ENCODE measurements at places on chromosomes 1 and 21.

DNA sequence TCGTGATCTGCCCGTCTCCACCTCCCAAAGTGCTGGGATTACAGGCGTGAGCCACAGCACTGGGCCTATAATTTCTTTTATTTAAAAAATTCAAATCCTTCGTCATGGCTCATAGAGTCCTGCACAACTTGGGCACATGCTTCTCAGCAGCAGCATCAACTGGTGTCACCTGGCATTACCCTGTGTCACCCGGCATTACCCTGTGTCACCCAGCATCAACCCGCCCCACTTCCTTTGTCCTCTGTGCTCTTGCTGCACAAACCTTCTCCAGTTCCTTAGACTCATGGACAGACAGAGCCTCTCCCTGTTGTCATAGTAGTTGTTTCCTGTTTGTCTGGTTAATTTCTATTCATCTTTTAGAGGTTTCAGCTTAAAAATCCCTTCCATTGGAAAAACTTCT, 121.2 kb upstream of the SERBP1 start:
- no peak for DNase-seq

GRCh38 chr1:116915086-116915661, 5.5 kb downstream of the PTGFRN start:
- no peak for DNase-seq

DNA sequence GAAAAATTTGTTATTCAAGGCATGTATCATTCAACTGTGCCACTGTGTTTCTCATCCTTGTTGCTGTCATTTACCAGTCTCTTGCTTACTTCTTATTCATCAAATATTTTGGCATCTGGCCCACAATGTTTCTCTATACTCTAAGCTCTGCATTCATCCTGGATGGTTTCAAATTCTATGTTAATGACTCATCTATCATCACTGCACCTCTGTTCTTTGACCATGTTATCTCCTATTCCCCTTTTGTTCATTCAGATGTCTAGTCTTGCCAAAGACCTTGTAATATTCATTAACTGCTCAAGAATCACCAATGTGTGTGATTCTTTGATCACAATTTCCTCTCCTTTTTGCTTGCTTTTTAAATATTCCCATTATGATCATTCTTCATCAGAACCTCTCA, 54.6 kb upstream of the PRKACB start:
- no peak for DNase-seq

- no peak for DNase-seq
These were observed 290.4 kb downstream of the KCNT2 start for GRCh38 chr1:196317535-196318522.

- no peak for DNase-seq
These were observed 20.2 kb downstream of the COL18A1 start for GRCh38 chr21:45424854-45425795.

DNA sequence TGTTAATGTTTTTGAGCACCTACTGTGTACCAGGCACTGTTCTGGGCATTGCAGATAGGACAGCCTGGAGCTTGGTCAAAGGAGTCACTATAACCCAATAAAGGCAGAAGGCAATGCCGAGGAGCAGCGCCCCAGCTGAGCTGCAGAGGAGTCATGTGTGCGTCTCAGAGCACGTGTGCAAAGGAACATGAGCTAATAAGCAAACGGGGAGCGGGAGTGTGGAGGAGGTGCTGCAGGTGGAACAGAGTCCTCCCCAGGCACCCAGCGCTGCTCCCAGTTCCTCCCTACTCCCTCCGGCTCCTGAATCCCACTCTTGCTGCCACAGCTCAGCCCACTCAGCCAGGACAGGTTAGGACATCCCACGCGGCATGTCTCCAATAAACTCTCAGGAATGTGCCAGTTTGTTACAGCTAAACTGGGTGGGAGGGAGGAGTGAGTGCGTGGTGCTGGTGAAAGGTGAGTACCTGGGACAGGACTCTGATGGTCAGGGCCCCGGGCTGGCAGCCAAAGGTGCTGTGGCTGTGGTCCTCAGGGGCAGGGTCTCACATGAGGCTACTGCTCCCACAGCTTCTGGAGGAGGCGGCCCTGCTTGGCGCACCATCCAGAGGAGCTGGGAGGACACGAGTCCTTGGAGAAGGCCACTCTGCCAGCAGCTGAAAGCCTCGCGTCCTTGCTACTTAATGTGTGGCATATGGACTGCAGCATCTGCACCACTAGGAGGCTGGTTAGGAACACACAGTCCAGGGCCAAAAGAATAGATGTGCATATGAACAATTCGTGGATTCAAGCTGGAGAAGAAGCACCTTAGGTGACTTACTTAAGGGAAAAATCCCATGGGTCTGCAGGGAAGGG, 52.3 kb downstream of the GRIK3 start:
- no peak for DNase-seq

DNA sequence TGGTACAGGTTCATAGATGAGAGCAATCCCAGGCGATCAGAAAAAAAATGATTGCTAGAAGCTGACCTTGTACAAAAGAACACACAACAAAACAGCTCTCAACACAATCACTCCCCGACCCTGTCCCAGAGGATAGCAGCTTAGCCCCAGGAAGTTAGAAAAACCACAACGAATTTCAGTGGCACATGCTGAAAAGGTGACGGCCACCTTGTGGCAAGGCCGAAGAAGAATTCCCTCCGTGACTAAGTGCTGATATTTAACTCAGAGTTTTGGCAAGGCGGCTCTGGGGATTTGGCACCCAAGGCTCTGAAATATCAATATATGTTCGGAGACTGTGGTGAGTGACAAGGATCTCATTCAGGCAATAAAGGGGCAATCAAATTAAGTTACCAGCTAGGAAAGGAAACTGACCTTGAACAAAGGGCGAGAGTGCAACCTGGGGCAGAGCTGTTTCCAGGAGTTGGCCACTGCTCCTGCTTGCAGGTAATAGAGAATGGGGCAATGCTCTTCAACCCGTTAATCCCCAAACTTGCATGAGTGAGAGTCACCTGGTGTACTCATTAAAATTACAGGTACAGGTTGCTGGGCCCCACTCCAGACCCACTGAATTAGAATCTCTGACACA, 96.2 kb downstream of the BEND5 start:
- DNase-seq = no peak

- DNase-seq = no peak
These were observed 257.9 kb upstream of the AJAP1 start for GRCh38 chr1:4396551-4396950.

DNA sequence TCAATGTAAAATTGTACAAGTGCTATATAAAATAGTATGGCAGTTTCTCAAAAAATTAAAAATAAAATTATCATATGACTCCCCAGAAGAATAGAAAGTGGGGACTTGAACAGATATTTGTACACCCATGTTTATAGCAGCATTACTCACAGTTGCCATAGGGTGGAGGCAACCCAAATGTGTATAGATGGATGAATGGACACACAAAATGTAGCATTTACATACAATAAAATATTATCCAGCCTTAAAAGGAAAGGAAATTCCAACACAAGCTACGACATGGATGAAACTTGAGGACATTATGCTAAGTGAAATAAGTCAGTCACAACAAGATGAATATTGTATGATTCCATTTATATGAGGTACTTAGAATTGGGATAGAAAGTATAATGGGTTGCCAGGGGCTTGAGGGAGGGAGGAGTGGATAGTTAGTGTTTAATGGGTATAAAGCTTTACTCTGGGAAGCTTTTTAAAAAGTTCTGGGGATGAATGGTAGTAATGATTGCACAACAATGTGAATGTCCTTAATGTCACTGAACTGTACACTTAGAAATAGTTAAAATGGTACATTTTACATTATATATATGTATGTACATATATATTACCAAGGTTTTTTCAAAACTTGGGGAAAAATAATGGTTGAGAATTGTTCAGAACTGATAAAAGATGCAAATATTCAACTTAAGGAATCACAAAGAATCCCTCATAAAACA, 53.0 kb upstream of the ADORA3 start:
- DNase-seq = no peak

- no peak for DNase-seq
These were observed 10.5 kb upstream of the SPEN start for GRCh38 chr1:15836772-15837669.

- no peak for DNase-seq
These were observed 17.5 kb upstream of the CLDN8 start for GRCh38 chr21:30233228-30234020.

GRCh38 chr1:89081005-89081404, 16.0 kb upstream of the GBP1 start:
- no peak for DNase-seq

DNA sequence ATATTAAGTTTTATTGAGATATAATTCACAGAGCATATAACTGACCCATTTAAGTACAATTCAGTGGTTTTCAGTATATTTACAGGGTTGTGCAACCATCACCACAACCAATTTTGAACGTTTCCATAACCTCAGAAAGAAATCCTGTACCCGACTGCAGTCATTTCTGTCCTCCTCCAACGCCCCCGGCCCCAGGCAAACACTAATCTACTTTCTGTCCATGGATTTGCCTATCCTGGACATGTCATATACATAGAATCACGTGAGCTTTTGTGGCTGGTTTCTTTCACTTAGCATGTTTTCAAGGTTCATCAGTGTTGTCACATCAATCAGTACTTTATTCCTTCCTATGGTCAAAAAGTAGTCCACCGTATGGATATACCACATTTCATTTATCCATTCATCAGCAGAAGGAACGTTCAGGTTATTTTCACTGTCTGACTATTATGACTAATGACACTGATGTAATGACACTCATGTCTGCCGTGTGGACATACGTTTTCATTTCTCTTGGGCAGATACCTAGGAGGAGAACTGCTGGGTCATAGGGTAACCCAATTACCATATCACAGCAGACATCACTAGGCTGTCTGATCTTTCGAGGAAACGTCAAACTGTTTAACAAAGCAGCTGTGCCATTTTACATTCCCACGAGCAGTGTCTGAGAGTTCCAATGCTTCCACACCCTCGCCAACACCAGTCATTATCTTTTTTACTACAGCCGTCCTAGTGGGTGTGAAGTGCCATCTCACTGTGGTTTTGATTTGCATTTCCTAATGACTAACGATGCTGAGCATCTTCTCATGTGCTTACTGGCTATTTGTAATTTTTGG, 30.8 kb downstream of the MRPL37 start:
- no peak for DNase-seq

GRCh38 chr1:60345621-60346020, 272.1 kb upstream of the C1orf87 start:
- peak; percentile 9 for DNase-seq

DNA sequence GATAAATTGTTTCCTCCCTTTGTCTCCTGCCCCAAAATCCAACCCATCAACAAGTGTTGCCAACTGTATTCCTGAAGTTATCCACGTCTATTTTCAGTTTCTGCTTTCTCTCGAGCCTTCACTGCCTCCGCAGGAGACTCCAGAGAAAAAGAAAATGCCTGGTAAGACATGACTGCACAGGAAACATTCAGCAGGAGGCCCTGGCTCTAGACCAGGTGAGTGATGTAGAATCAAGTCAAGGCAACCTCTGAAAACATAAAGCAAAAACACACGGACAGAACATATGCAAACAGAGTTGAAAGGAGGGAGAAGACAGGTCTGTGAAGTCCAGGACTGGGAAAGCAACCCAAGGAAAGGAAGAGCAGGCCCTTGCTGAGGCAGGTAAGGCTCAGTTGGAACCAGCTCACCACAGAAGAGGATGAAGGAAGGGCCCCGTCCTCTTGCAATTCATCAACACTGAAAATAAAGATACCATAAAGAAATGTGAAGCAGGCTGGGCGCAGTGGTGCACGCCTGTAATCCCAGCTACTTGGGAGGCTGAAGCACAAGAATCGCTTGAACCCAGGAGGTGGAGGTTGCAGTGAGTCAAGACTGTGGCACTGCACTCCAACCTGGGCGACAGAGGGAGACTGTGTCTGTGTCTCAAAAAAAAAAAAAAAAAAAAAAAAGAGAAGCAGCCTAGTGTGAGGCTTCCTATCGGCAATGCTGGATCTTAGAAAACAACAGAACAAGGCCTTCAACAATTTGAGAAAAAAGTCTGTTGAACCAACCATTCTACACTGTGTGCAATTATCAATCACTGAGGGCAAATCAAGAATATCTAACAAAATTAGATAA, 8.8 kb downstream of the NOL9 start:
- DNase-seq = no peak

DNA sequence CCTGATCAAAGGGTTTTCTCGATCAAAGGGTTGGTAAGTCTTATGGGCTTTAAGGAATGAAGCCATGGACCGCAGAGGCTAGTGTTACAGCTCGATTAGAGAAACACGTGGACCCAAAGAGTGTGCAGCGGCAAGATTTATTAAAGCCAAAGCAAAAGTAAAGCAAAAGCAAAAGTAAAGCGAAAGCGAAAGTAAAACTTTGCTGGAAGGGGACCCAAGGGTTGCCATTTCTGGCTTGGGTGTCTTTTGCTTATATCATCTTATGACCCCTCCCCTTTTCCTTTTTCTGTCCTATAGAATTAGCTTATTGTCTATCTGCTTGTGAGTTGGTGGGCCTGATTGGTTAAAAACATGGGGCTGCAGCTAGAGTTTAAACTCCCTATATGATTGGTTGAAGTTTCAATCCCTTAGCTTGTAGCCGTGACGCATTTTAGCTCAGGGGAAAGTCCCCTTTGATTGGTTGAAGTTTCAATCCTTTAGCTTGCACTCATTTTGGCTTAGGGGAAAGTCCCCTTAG, 957.0 kb downstream of the AMY1C start:
- DNase-seq = no peak

DNA sequence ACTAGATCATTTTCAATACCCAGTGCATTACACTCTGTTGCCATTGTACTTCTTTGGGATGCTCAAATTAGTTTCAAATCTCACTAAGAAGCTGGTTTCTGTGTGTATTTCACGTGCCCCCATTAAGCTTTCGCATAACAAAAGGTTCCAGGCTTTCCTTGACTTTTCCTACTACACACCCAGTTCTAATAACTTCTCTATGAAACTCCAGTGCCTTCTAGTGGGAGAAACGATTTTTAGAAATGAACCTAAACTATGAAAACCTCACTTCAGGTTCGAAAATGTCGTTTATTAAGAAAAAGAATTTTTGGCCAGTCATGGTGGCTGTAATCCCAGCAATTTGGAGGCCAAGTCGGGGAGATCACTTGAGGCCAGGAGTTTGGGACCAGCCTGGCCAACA, 2.8 kb downstream of the CFHR4 start:
- DNase-seq = no peak

DNA sequence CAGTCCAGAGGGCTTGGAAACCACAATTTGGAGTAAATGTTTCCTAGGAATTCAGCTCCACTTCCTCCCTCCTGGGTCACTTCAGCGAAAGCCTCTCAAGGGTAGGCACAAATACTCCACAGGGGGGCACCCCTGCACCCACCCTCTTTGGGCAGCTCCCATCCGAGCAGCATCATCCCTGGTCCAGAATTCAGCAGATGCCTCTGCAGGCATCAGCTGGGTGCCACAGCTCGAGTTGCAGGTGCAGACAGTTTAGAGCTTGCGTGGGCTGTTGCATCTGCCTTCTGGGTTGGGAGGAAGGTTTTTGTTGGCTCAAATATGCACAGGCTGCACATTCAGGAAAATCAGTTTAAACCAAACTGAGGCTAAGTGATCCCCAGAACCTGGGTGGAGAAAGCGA, 25.0 kb downstream of the KANK4 start:
- DNase-seq = no peak

- DNase-seq = no peak
These were observed 381.4 kb upstream of the PROX1 start for GRCh38 chr1:213606252-213606820.

GRCh38 chr1:228204958-228205357, 2.9 kb upstream of the OBSCN start:
- DNase-seq = no peak

- DNase-seq = peak; percentile 97
These were observed 37.6 kb downstream of the GALNT2 start for GRCh38 chr1:230104395-230105244.

All from non-pigmented ciliary epithelial cell (primary cell).